Naive B cell (primary cell): ENCODE measurements at places on chromosomes 3 and 15. TPM values are rescaled to one million over a fixed set of nuclear protein-coding genes. Genes with fewer than 3 reads are reported as not detected.
A peak's percentile ranks its signal among the peaks of the same experiment; 100 is the strongest.

Gene GCNT3
- polyA plus RNA-seq: not detected

Gene FSIP1
- polyA plus RNA-seq: 0.14 TPM

Gene SLC24A5
- not detected for polyA plus RNA-seq

Gene TRPM1
- 0.08 TPM for polyA plus RNA-seq

Gene MLF1
- 0.70 TPM for polyA plus RNA-seq

Gene ST8SIA2
- polyA plus RNA-seq: not detected

Gene SLC12A8
- polyA plus RNA-seq: not detected

Gene GLDN
- polyA plus RNA-seq: not detected

Gene TIMP4
- polyA plus RNA-seq: not detected

Gene ZKSCAN7
- 5.7 TPM for polyA plus RNA-seq

Gene LRIG1
- polyA plus RNA-seq: 9.8 TPM

GRCh38 chr3:101643861-101644613 is 32.9 kb downstream of the ZBTB11 start:
- H3K27ac ChIP-seq: no peak overlapping the region
- H3K4me1 ChIP-seq: peaks cover 3% of the 10 kb centered on the region
- H3K27me3 ChIP-seq: no peaks in the 10 kb centered on the region
- H3K36me3 ChIP-seq: no peaks in the 10 kb centered on the region
- DNase-seq: no peak

- no peak overlapping the region for H3K27ac ChIP-seq
- no peaks in the 10 kb centered on the region for H3K36me3 ChIP-seq
- no peaks in the 10 kb centered on the region for H3K27me3 ChIP-seq
Measured at GRCh38 chr3:141830508-141830907, 45.9 kb upstream of the ATP1B3 start.

GRCh38 chr3:197297002-197297401 is 1.4 kb downstream of the DLG1 start:
- no peak for DNase-seq
- peaks cover 7% of the 10 kb centered on the region for H3K27me3 ChIP-seq
- peak overlapping the region; percentile 97 for H3K4me3 ChIP-seq
- peak overlapping the region; percentile 93 for H3K27ac ChIP-seq
- peaks cover 22% of the 10 kb centered on the region for H3K4me1 ChIP-seq

GRCh38 chr15:99565299-99566156 is at the start of gene MEF2A:
Gene MEF2A, plus strand, starts transcription at chr15:99565984. Its CDS starts 67,136 bp downstream, at chr15:99633120.
- H3K36me3 ChIP-seq: no peaks in the 10 kb centered on the region
- DNase-seq: peak; percentile 92
- H3K4me1 ChIP-seq: peaks cover 47% of the 10 kb centered on the region
- H3K4me3 ChIP-seq: peak within 1 kb of the TSS; percentile 99
- H3K27ac ChIP-seq: peak within 1 kb of the TSS; percentile 99
- no peaks in the 10 kb centered on the region for H3K27me3 ChIP-seq

GRCh38 chr3:119588112-119588511 is 8.8 kb downstream of the ADPRH start:
- no peak overlapping the region for H3K27ac ChIP-seq
- H3K4me1 ChIP-seq: peaks cover 26% of the 10 kb centered on the region
- peak; percentile 28 for DNase-seq
- peaks cover 13% of the 10 kb centered on the region for H3K36me3 ChIP-seq
- H3K27me3 ChIP-seq: no peaks in the 10 kb centered on the region

DNA sequence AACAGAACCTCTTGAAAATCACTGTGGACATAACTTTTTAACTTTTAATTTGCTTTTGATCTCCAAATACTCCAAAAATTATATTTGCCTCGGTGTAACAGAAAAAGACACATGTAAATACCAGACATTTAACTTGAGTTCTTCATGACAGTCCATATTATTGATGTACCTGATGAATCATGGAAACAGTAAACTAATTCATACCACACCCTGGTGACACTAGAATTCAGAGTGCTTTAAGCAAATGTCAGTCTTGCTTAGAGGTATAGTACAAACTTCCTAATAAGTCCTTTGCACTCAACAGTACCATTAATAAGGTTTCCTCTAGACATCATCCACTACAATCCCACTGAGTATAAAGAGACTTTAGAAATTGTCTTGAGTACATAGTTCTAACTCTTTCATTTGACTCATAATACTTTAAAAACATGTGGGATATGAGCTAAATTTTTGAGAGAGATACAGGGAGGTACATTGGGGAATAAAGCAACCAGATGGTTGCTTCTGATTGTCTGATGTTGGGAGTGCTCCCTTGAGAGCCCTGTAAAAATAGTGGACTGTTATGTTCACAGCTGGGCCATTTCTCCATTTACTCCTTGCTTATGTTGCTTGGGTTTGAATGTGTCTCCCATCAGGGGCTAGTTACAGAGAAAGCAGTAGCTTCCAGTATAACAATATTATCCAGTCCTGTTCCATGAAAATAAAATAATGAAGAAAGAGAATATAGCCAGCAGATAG is 175.7 kb downstream of the ALCAM start:
- H3K4me3 ChIP-seq: no peak overlapping the region
- no peak overlapping the region for H3K27ac ChIP-seq
- no peak for DNase-seq
- no peaks in the 10 kb centered on the region for H3K4me1 ChIP-seq
- peaks cover 62% of the 10 kb centered on the region for H3K36me3 ChIP-seq
- no peaks in the 10 kb centered on the region for H3K27me3 ChIP-seq

- H3K36me3 ChIP-seq: peaks cover 8% of the 10 kb centered on the region
- no peaks in the 10 kb centered on the region for H3K27me3 ChIP-seq
- H3K27ac ChIP-seq: peak overlapping the region; percentile 86
- no peak for DNase-seq
Measured at GRCh38 chr3:13063225-13063624, 10.0 kb downstream of the IQSEC1 start.

GRCh38 chr3:135147657-135148056 is 352.6 kb downstream of the EPHB1 start:
- H3K4me3 ChIP-seq: no peak overlapping the region
- no peaks in the 10 kb centered on the region for H3K27me3 ChIP-seq
- no peaks in the 10 kb centered on the region for H3K4me1 ChIP-seq
- no peak for DNase-seq

GRCh38 chr3:77815467-77815866 is 775.6 kb downstream of the ROBO2 start:
- no peaks in the 10 kb centered on the region for H3K4me1 ChIP-seq
- no peak for DNase-seq
- no peaks in the 10 kb centered on the region for H3K36me3 ChIP-seq
- no peaks in the 10 kb centered on the region for H3K27me3 ChIP-seq
- no peak overlapping the region for H3K4me3 ChIP-seq

- H3K27me3 ChIP-seq: no peaks in the 10 kb centered on the region
- H3K4me1 ChIP-seq: peaks cover 9% of the 10 kb centered on the region
- no peak overlapping the region for H3K27ac ChIP-seq
- no peaks in the 10 kb centered on the region for H3K36me3 ChIP-seq
- H3K4me3 ChIP-seq: no peak overlapping the region
Measured at GRCh38 chr3:117059067-117059955, 349.7 kb downstream of the TUSC7 start.

DNA sequence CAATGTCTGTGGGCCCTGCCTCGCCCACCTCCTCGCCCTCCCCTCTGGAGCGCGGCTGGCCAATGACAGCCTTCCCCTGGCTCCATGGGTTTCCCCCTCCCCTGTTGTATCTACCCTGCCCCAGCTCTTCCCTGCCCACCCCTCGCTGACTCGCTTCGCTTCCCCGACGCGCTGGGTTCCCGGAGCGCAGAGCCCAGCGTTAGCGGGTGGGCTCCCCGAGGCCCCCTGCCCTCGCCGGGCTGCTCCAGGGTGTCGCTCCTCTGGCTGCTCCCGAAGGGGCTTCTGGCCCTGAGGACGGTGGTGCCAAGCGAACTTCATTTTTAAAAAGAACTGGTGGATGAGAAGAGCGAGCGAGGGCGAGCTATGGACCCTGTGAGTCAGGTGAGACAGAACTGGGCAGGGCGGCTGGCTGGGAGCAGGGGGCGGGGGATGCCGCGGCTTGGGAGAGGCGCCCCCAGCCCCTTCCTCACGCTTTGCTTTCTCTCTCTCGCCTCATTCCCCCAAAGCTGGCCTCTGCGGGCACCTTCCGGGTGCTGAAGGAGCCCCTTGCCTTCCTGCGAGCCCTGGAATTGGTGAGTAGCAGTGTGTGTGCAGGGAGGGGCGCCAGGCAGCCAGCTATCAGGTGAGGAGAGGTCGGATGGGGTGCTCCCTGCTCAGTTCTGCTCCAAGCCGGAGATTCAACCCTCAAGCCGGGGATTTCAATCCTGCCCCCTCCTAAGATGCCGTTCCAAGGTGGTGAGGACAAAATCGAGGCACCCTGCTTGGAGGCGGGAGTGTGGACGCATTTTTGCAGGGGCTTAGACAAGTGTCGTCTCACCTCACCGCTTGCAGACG is at the start of gene SYNPR:
TSS of gene SYNPR (plus strand) at position 138 of the 834 bp plus-strand sequence.
- H3K27ac ChIP-seq: no peak within 1 kb of the TSS
- peaks cover 21% of the 10 kb centered on the region for H3K27me3 ChIP-seq
- DNase-seq: no peak
- H3K4me1 ChIP-seq: no peaks in the 10 kb centered on the region
- H3K4me3 ChIP-seq: no peak within 1 kb of the TSS

GRCh38 chr3:44988073-44988472 is 12.0 kb downstream of the EXOSC7 start:
- peaks cover 12% of the 10 kb centered on the region for H3K4me1 ChIP-seq
- no peaks in the 10 kb centered on the region for H3K27me3 ChIP-seq
- no peak overlapping the region for H3K27ac ChIP-seq
- no peak overlapping the region for H3K4me3 ChIP-seq
- DNase-seq: no peak

- no peak overlapping the region for H3K4me3 ChIP-seq
Measured at GRCh38 chr3:183584246-183584913, 28.9 kb upstream of the KLHL6 start.

- H3K27me3 ChIP-seq: no peaks in the 10 kb centered on the region
- H3K4me1 ChIP-seq: peaks cover 37% of the 10 kb centered on the region
- no peak overlapping the region for H3K27ac ChIP-seq
- H3K36me3 ChIP-seq: no peaks in the 10 kb centered on the region
- no peak overlapping the region for H3K4me3 ChIP-seq
- no peak for DNase-seq
Measured at GRCh38 chr3:112982710-112983109, 7.8 kb upstream of the CD200R1 start.

GRCh38 chr15:99907698-99908097 is 174.5 kb upstream of the LYSMD4 start:
- no peaks in the 10 kb centered on the region for H3K27me3 ChIP-seq
- H3K4me3 ChIP-seq: no peak overlapping the region
- no peaks in the 10 kb centered on the region for H3K36me3 ChIP-seq
- DNase-seq: no peak
- H3K4me1 ChIP-seq: peaks cover 11% of the 10 kb centered on the region

- H3K4me1 ChIP-seq: peaks cover 14% of the 10 kb centered on the region
- H3K27ac ChIP-seq: no peak overlapping the region
- peaks cover 10% of the 10 kb centered on the region for H3K36me3 ChIP-seq
- H3K27me3 ChIP-seq: peaks cover 47% of the 10 kb centered on the region
Measured at GRCh38 chr3:139935866-139936817, 1.2 kb downstream of the CLSTN2 start.

- H3K4me1 ChIP-seq: no peaks in the 10 kb centered on the region
- H3K4me3 ChIP-seq: no peak overlapping the region
- H3K27ac ChIP-seq: no peak overlapping the region
- no peaks in the 10 kb centered on the region for H3K27me3 ChIP-seq
Measured at GRCh38 chr3:167918686-167919085, 177.0 kb downstream of the GOLIM4 start.

- H3K4me1 ChIP-seq: no peaks in the 10 kb centered on the region
- DNase-seq: no peak
- no peaks in the 10 kb centered on the region for H3K27me3 ChIP-seq
- H3K27ac ChIP-seq: no peak overlapping the region
- no peaks in the 10 kb centered on the region for H3K36me3 ChIP-seq
- H3K4me3 ChIP-seq: no peak overlapping the region
Measured at GRCh38 chr3:108462899-108463298, 47.5 kb downstream of the MYH15 start.

- DNase-seq: no peak
- peaks cover 21% of the 10 kb centered on the region for H3K27me3 ChIP-seq
- no peaks in the 10 kb centered on the region for H3K4me1 ChIP-seq
- no peak overlapping the region for H3K27ac ChIP-seq
- H3K4me3 ChIP-seq: no peak overlapping the region
Measured at GRCh38 chr15:69530991-69531664, 78.5 kb downstream of the RPLP1 start.

GRCh38 chr15:38068626-38069391 is 134.4 kb downstream of the TMCO5A start:
- no peak for DNase-seq
- H3K4me1 ChIP-seq: peaks cover 24% of the 10 kb centered on the region
- no peak overlapping the region for H3K27ac ChIP-seq
- peaks cover 49% of the 10 kb centered on the region for H3K27me3 ChIP-seq
- H3K4me3 ChIP-seq: no peak overlapping the region

GRCh38 chr3:71047616-71048531 is 535.7 kb downstream of the FOXP1 start:
- H3K27ac ChIP-seq: peak overlapping the region; percentile 94
- DNase-seq: no peak
- H3K4me1 ChIP-seq: peaks cover 63% of the 10 kb centered on the region
- no peaks in the 10 kb centered on the region for H3K27me3 ChIP-seq
- no peak overlapping the region for H3K4me3 ChIP-seq

- peaks cover 50% of the 10 kb centered on the region for H3K4me1 ChIP-seq
- no peak overlapping the region for H3K27ac ChIP-seq
- no peak for DNase-seq
- no peak overlapping the region for H3K4me3 ChIP-seq
- H3K36me3 ChIP-seq: no peaks in the 10 kb centered on the region
Measured at GRCh38 chr3:45657853-45658252, 31.3 kb upstream of the SACM1L start.

- H3K4me1 ChIP-seq: no peaks in the 10 kb centered on the region
- DNase-seq: no peak
- H3K27ac ChIP-seq: no peak overlapping the region
- peaks cover 8% of the 10 kb centered on the region for H3K27me3 ChIP-seq
- H3K36me3 ChIP-seq: no peaks in the 10 kb centered on the region
- no peak overlapping the region for H3K4me3 ChIP-seq
Measured at GRCh38 chr3:111846717-111847116, 12.3 kb upstream of the PHLDB2 start.

DNA sequence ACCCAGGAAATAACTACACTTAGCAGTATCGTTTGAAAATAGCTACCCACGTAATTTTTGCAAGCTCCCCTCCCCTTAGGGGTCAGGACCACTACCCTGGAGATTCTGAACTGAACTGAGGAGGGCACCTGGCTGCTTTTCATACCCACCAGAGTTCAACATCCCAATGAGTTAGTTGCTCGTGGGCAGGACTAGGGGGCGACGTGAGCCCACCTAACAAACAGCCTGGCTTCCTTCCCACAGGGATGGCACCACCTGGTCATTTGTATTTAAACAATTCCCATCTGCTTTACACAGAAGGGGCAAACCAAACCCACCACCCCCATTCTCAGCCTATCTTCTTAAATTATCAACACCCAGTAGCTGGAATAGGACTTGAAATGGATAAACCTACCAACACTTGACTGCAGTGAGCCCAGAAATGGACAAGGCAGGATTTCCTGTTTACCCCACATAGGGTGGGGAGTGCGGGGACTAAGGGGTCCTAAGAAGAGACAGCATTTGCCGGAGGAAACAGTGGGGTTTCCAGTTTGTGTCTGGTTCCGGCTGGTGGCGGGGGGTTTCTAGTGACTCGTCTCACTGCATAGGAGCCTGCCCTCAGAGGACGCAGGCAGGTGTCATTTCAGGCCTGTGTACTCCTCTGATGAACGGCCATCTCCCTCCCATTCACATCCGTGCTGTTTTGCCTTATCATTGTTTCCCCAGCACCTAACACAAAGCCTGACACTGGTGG is 11.6 kb upstream of the VGLL4 start:
- H3K27me3 ChIP-seq: no peaks in the 10 kb centered on the region
- DNase-seq: peak; percentile 9
- H3K4me1 ChIP-seq: peaks cover 8% of the 10 kb centered on the region
- no peak overlapping the region for H3K4me3 ChIP-seq

GRCh38 chr15:81111018-81111417 is 23.1 kb upstream of the CFAP161 start:
- peaks cover 4% of the 10 kb centered on the region for H3K4me1 ChIP-seq
- no peak for DNase-seq
- peaks cover 20% of the 10 kb centered on the region for H3K27me3 ChIP-seq
- no peak overlapping the region for H3K27ac ChIP-seq
